ENCODE measurements at places on chromosomes 6 and 20. TPM values are rescaled to one million over a fixed set of nuclear protein-coding genes. Genes with fewer than 3 reads are reported as not detected.

The C6orf52 gene
- 1.5 TPM for total RNA-seq

The KCNS1 gene
- total RNA-seq, result 1.2 TPM

The DEFB114 gene
- not detected for total RNA-seq

The KHDC1L gene
- total RNA-seq, result not detected

The TRIM31 gene
- total RNA-seq, result not detected

The RNF8 gene
- total RNA-seq, result 17.7 TPM

DNA sequence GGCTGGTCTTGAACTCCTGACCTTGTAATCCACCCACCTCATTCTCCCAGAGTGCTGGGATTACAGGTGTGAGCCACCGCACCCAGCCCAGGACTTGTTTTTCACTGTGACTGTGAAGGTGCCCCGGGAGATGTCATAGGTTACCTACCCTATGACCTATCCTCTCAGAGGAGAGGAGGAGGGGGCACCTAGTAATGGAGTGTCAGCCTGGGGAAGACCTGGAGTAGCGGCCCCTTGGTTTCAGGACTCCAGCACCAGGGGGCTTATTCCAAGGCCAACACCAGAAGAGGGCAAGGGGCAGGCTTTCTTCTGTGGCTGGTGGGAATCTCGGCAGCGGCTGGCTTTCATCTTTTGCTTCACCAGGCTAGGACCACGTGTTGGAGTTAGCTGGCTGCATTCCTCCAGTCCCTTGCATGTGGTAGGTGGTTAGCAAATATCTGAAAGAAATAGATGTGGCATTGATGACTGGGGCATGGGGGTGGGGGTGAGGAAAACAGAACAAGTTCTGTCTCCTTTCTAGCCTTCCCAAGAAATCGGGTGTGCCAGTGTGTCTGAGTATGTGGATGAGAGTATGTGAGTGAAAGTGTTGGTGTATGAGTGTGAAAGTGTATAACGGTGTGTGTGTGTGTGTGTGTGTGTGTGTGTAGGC lies 7.9 kb upstream of the ITPR3 start:
- DNase-seq, result no peak

- no peak for DNase-seq
Measured at GRCh38 chr6:52360601-52361413, 1.1 kb upstream of the PAQR8 start.

DNA sequence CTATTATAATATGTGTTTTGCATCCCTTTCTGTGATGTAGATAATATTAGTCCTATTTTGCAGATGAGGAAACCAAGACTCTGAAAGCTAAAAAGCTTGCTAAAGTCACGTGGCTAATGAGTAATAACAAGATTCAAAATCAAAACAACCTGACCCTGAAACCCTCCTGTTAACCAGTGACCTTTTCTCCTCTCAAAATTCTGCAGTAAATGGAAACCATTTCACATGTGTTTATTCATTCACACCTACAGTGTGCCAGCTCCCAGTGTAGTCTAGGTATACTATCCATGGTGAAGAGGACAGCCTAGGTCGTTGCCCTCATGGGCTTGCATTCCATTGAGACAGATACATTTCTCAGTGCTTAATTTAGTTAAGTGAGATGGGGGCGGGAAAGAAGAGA lies 30.6 kb upstream of the PHACTR2 start:
- DNase-seq, result no peak

GRCh38 chr6:79005024-79005423 lies 73.0 kb downstream of the PHIP start:
- DNase-seq, result no peak

- no peak for DNase-seq
Measured at GRCh38 chr6:128415387-128415786, 105.0 kb downstream of the PTPRK start.

DNA sequence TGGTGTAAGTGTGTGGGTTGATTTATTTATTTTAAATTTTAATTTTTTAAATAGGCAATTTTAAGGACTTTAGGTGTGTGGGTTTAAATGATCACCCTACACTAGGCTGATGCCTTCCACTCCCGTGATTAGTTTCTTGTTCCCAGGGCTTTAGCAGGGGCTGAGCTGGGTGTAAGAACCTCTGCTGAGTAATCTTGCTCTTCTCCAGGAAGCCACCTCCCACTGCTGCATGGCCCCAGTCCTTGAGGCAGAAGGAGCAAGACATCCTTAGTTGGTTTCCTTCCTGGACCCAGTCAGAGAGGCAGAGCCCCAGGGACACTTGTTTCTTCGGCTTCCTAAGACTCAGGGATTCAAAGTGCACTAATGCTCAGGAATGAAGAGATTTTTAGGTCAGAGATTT lies 19.8 kb upstream of the CDC5L start:
- DNase-seq, result no peak

DNA sequence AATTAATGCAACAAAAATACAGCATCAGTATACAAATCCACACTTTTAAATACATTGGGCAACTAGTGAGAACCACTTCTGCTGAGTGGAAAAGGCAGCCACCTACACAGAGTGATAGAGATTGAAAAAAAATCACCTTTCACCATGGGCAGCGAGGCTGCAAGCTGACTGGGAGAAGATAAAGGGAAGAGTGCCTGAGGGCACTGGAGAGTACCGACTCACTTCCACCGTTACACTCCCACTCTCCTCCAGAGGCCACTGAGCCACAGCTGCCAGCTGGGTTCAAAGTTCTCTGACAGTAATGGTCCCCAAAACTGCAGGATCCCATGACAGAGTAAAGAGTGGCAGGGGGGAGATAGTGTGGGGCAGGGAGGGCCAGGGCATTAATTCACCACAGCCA lies 24.1 kb downstream of the PXT1 start:
- DNase-seq, result no peak
